ENCODE measurements at places on chromosomes 1 and 21.

DNA sequence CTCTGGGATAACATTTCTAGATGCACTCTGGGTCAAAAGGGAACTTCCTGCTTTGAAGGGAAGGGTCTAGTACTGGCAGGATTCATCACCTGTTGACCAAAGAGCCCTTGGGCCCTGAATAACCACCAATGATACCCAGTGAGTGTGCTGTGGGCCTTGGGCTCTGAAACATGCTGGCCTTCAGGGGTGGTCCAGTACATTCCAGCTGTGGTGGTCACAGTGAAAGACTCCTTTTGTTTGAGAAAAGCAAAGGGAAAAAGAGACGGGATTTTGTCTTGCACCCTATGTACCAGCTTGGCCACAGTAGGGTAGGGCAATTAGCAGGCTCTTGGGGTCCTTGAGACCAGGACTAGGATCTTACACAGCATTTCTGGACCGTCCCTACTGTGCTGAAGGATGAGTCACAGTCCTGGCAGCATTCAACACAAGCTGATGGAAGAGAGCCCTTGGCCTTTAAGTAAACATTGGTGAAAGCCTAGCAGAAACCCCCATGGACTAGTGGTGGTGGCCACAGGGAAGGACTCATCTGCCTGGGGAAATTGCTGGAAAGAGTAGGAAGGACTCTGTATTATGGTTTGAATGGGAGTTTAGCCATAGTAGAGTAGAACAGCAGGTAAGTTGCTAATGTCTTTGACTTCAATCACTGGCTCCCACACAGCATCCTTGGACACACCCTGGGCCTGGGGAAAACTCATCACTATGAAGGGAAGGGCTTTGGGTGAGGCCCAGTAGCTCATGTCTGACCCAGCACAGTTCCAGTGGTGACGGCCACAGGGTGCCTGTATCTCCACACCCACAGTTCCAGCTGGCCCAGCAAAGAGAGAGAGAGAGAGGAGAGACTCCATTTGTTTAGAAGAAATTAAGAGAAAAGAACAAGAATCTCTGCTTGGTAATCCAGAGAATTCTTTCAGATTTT is 87.5 kb downstream of the COL24A1 start:
- no peak for DNase-seq

DNA sequence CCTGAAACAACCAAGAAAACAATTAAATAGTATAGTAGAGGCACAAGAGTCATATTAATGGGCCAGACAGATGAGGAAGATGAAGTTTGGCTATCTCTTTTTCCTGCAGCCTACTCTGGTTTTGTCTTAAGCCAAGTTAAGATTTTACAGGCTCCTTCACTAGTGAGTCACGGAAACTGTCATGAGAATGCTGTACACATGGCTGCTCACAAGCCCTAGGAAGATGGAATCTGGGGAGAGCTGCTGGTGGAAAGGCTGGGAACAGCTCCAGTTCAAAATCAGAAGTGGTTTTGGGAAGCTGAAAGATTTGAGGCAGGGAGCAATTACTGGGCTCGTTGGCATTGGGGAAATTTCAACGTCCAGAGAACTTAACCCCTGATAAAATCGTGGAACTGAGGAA is 46.4 kb upstream of the S1PR1 start:
- DNase-seq = no peak

GRCh38 chr1:32627596-32628162 is 22.7 kb downstream of the ZBTB8OS start:
- no peak for DNase-seq

- DNase-seq = no peak
These were observed 292.8 kb downstream of the HMCN1 start for GRCh38 chr1:186026946-186027345.

GRCh38 chr1:89065079-89065868 is at the start of gene GBP1:
TSS of gene GBP1 (minus strand) at chr1:89065208. CDS start at chr1:89063234, 1,974 bp downstream.
- no peak for DNase-seq

DNA sequence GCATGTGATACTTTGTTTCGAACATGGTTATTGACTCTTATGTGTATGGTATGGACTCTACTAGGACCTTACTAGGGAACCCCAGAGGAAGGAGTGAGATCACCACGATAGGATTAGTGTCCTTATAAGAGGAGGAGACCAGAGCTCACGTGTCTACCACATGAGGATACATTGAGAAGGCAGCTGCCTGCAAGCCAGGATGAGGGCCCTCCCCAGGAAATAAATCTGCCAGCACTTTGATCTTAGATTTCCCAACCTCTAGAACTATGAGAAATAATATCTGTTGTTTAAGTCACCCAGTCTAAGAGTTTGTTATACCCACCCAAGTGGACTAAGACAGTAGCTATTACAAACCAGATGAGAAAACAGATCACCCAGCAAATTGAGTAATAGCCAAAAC is 559.3 kb upstream of the USP24 start:
- no peak for DNase-seq

GRCh38 chr1:163275222-163275621 is 46.5 kb upstream of the NUF2 start:
- no peak for DNase-seq

DNA sequence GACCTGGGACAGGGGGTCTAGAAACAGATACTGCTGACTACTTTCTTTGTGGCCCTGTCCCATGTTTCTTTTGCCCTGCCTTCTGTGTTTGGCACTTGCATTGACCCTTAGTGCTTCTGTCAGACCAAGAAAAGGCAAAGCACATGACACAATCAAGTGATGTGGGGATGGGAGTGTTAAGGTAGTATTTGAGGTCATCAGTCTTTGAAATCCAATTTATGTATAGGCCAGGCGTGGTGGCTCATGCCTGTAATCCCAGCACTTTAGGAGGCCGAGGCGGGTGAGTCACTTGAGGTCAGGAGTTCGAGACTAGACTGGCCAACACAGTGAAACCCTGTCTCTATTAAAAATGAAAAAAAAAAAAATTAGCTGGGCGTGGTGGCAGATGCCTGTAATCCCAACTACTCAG is 26.0 kb downstream of the SERBP1 start:
- no peak for DNase-seq

- DNase-seq = no peak
These were observed 49.4 kb downstream of the NGF start for GRCh38 chr1:115288591-115289198.

DNA sequence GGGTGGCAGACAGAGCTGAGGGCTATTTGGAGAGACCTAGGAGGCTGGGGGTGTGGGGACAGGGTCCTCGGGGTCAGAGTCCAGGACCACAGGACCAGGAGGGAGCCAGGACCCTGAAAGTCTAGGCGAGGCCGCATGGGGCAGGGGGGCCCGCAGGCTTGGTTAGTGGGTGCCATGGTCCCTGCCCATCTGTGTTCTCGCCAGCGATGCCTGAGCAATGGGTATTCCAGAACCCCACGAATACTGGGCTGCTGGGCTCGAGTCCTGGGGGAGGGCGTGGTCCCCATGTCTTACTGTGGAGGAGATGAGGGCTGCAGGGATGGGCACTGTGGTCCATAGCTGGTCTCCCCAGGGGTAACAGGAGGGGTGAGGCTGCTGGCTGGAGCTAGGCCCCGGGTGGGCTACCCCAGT is 2.0 kb downstream of the KRTAP10-6 start:
- no peak for DNase-seq

DNA sequence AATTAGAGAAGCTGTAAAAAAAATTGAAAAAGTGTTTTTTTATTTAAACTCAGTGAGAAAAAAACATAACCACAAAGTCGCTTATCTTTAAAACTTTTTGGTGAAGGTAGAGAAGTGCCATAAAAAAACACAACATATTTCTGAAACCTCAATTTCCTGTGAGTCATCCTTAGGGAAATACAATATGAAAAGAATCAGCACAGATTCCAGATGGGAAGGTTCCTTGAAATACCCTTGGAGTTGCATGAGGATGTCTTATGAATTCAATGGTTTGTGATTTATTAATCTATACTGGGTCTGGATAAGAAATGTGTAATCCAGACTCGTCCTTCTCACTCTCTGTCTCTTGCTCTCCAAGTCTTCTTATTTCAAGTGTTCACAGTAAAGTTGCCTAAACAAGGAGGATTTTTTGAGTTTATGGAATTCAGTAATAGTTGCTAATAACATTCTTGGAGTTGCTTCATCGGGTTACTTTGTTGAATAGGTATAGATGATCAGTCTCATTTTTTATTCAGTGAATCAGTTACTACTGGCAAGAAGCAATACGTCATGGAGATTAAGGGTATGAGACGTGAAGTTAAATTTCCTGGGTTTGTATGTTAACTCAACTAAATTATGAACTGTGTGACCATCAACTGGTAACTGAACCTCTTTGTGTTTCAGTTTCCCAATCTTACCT is 191.4 kb downstream of the KCNK2 start:
- no peak for DNase-seq
